Muscle of leg (tissue), 16 donors: ENCODE measurements at places on chromosomes 7 and 10. TPM values are rescaled to one million over a fixed set of nuclear protein-coding genes. Genes with fewer than 3 reads are reported as not detected.

The HOXA4 gene
- 3.2 TPM for total RNA-seq

GRCh38 chr7:44772867-44773266, 23.6 kb upstream of the PPIA start:
- no peak for DNase-seq

DNA sequence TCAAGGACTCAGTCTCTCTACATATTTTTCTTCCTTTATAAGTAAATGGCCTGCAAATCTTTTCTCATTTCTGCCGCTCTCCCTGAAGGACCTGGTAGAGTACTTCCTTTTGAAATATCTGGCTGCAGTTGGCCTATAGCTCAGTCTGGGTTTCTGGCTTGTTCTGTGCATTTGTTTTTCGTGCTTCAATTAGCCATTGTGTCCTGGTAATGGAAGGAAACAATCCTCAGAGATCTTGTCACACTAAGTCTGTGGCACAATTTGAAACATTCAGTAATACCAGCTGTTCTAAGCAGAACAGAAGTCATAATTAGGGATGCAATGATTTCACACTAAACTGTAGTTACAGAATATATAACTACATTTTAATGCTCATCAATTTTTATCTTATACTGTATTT, 545.0 kb downstream of the NRG3 start:
- peak; percentile 9 for DNase-seq

The TMEM273 gene
- 9.5 TPM for total RNA-seq

- DNase-seq = no peak
Observed at GRCh38 chr7:154996756-154997155, 6.2 kb downstream of the PAXIP1 start.
